ENCODE measurements at places on chromosomes 3 and 15. TPM values are rescaled to one million over a fixed set of nuclear protein-coding genes. Genes with fewer than 3 reads are reported as not detected.

The CSPG4 gene
- total RNA-seq: 5.1 TPM

DNA sequence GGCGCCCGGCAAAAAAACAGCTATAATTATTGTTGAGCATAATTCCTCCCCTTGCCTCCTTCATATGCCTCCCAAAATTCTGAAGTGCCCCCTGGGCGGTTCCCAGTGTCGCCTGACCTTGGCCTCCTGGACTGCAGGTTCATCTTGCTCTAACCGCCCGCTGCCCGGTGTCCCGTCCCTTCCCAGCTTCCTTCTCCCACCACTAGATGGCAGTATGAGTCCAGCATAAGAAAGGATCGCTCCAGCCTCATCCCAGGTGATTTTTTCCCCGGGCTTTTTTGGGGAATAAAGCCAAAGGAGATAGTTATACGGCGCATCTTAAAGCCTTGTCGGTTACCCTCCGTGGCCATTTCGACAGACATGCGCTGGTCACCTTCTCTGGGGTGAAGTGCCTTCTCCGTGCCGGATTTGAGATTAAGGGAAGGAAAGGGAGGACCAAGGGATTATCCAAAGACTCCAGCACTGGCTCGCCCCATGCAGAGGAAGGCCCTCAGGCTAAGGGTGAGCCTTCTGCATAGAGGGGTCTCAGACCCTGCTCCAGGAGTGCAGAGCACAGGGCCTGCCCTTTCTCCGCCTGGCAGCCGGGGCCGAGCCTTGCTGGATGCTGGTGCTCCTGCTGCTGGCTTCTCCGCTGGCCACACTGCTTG lies 45.8 kb upstream of the TRA2B start:
- no peak overlapping the region for H3K4me3 ChIP-seq
- no peaks in the 10 kb centered on the region for H3K36me3 ChIP-seq
- no peaks in the 10 kb centered on the region for H3K27me3 ChIP-seq
- DNase-seq: peak; percentile 64
- no peaks in the 10 kb centered on the region for H3K4me1 ChIP-seq
- no peak overlapping the region for H3K27ac ChIP-seq

The PCBP4 gene
- total RNA-seq: 56.3 TPM

DNA sequence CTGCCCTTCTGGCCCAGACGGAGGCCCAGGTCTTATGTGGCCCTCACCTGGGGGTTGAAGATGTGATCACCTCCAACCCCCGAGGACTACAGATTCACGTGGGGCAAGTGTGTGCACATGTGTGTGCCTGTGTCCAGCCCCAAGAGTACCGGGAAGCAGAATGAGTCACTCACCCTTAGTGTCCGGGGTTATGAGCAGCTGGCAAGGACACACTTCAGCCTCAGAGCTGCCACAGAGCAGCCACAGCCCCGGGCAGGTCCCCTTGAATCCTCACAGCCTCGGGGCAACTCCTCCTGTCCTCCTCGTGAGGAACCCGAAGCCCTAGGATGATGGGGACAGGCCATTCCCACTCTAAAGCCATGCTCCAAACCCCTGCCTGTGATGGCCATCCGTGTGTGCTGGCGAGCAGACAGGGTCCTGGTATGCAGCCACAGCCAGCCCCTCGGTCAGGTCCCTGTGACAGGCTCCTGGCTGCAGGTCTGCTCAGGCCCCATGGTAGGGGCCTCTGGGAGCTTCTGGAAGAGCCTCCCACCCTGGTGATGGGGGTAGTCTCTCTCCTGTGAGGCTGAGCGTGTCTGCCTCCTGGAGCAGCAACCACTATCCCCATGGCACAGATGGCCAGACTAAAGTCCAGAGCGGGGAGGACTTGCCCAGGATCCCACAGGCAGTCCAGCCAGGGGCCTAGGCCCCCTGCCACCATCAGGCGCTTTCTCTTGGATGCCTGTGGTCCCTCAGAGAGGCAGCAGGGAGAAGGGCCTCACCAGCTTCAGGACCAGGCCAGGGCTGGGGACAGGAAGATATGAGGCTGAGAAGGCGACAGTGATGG lies 852 bp downstream of the STAB1 start:
- no peaks in the 10 kb centered on the region for H3K36me3 ChIP-seq
- H3K27me3 ChIP-seq: no peaks in the 10 kb centered on the region
- no peak for DNase-seq
- H3K4me1 ChIP-seq: no peaks in the 10 kb centered on the region
- no peak overlapping the region for H3K4me3 ChIP-seq

DNA sequence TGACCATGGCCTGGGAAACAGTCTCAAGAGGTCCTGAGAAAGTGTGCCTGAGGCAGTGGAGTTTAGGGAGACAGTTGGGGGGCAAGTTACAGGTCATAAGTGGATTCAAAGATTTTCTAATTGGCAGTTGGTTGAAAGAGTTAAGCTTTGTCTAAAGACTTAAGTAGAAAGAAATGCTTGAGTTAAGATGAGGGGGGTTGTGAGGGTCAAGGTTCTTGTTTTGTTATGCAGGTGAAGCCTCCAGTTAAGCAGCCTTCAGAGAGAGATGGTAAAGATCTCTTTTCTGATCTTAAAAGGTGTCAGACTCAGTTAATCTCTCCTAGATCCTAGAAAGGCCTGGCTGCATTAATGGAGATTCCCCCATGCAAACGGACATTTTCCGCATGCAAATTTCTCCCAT lies 356.3 kb upstream of the C2CD4B start:
- H3K36me3 ChIP-seq: no peaks in the 10 kb centered on the region
- no peak overlapping the region for H3K4me3 ChIP-seq
- H3K4me1 ChIP-seq: no peaks in the 10 kb centered on the region
- DNase-seq: no peak

DNA sequence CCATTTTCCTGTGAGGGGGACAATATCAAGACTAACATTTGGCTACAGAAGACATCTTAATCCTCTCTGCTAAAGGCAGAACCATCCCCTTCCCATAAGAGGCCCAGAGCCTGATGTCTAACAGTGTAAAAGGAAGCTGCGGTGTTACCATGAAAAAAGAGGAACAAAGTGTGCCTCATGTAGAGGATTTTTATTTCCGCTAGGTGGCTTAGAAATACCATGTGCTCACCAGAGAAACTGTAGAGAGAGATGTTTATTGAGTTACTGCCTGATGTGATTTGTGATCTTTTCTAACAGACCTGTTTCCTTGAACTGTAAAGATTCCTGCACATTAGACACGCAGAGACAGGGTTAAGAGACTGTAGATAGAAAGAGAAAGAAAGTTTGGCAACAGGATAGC lies 22.0 kb downstream of the OR5H15 start:
- no peaks in the 10 kb centered on the region for H3K27me3 ChIP-seq
- H3K27ac ChIP-seq: no peak overlapping the region
- no peaks in the 10 kb centered on the region for H3K4me1 ChIP-seq
- H3K36me3 ChIP-seq: no peaks in the 10 kb centered on the region
- DNase-seq: no peak
- no peak overlapping the region for H3K4me3 ChIP-seq

- no peak for DNase-seq
- no peak overlapping the region for H3K27ac ChIP-seq
- H3K4me3 ChIP-seq: no peak overlapping the region
- H3K36me3 ChIP-seq: no peaks in the 10 kb centered on the region
These were observed 524.9 kb upstream of the PROK2 start for GRCh38 chr3:72309661-72310418.

The RPL35A gene
- 1,835 TPM for total RNA-seq

Measured in ovary (tissue), 10 donors.